ENCODE measurements at places on chromosomes 7 and 10. TPM values are rescaled to one million over a fixed set of nuclear protein-coding genes. Genes with fewer than 3 reads are reported as not detected.
A peak's percentile ranks its signal among the peaks of the same experiment; 100 is the strongest.

- no peak overlapping the region for H3K27ac ChIP-seq
- no peak overlapping the region for H3K4me3 ChIP-seq
Measured at GRCh38 chr10:36574207-36574606, 551.2 kb upstream of the ANKRD30A start.

DNA sequence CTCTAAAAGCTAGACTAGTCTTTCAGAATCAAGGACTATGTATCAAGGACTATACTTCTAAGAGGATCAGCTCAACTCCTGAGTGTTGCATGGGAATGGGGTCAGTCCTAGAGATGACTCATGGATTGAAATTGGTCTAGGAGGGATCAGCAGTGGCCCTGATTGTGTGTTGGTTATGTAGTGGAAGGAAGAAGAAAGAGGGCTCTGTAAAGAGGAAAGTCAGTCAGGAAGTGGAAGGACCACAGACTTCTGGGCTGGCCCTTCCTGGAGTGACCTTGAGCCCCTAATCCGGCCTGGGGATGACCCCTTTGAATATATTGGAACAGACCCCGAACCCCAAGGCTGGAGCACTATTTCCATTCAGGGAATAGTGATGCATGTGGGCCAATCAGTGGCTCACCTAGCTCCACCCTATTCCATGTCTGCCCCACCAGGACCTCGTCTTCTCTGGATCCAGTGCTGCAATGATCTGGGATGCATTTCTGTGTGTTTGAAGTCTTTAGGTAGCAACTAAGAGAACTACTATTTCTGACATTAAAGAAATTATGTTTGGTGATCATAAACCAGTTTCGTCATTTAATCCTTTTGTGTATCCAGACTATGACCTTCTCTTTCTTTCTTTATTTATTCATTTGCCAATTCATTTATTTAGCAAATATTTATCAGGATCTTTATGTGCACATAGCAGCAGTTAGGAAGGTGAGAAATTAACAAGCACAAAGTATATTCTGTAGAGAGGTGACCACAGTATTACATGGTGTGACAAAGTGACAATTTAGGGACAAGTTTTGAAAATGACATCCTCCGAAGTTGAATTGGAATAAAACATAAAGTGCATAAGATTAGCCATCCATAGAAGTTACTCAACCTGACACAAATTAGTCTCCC is 48.6 kb upstream of the KIF5B start:
- H3K4me3 ChIP-seq, result no peak overlapping the region
- H3K4me1 ChIP-seq, result no peaks in the 10 kb centered on the region
- no peak overlapping the region for H3K27ac ChIP-seq
- peak; percentile 39 for DNase-seq
- no peaks in the 10 kb centered on the region for H3K36me3 ChIP-seq

DNA sequence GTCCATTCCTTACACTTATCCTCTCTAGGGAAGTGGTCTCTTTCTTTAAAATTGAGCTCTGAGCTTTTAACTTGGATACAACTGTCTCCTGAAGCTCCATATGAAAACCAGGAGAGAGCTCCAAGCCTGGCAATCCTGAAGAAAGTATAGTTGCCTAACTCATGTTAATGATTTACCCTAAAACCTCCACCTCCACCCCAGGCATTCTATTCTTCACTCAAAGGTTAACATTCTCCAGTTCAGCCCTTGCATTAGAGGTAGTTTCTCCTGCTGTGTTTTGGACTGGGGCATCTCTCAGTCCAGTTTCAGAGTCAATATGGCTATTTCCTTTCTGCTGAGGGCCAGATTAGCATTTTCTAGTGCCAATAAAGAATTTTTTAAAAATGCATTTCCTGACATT is 195.5 kb downstream of the SLC25A13 start:
- H3K27ac ChIP-seq, result no peak overlapping the region
- H3K36me3 ChIP-seq, result no peaks in the 10 kb centered on the region
- H3K27me3 ChIP-seq, result no peaks in the 10 kb centered on the region
- H3K4me3 ChIP-seq, result no peak overlapping the region

GRCh38 chr10:96618653-96619052 is 31.8 kb upstream of the TM9SF3 start:
- H3K27ac ChIP-seq, result no peak overlapping the region
- no peak overlapping the region for H3K4me3 ChIP-seq
- no peaks in the 10 kb centered on the region for H3K27me3 ChIP-seq
- peaks cover 10% of the 10 kb centered on the region for H3K4me1 ChIP-seq
- no peaks in the 10 kb centered on the region for H3K36me3 ChIP-seq

- no peaks in the 10 kb centered on the region for H3K36me3 ChIP-seq
- no peaks in the 10 kb centered on the region for H3K4me1 ChIP-seq
- no peak overlapping the region for H3K4me3 ChIP-seq
- peak; percentile 10 for DNase-seq
- no peak overlapping the region for H3K27ac ChIP-seq
Measured at GRCh38 chr7:88090671-88091070, 129.2 kb downstream of the SRI start.

- DNase-seq, result no peak
- no peak overlapping the region for H3K4me3 ChIP-seq
- H3K36me3 ChIP-seq, result no peaks in the 10 kb centered on the region
- no peak overlapping the region for H3K27ac ChIP-seq
Measured at GRCh38 chr10:16192337-16192736, 244.5 kb upstream of the PTER start.

GRCh38 chr10:4720463-4720862 is 105.5 kb upstream of the AKR1E2 start:
- H3K4me3 ChIP-seq, result no peak overlapping the region
- DNase-seq, result no peak
- H3K4me1 ChIP-seq, result peaks cover under 1% of the 10 kb centered on the region
- no peaks in the 10 kb centered on the region for H3K27me3 ChIP-seq
- H3K36me3 ChIP-seq, result no peaks in the 10 kb centered on the region
- no peak overlapping the region for H3K27ac ChIP-seq

DNA sequence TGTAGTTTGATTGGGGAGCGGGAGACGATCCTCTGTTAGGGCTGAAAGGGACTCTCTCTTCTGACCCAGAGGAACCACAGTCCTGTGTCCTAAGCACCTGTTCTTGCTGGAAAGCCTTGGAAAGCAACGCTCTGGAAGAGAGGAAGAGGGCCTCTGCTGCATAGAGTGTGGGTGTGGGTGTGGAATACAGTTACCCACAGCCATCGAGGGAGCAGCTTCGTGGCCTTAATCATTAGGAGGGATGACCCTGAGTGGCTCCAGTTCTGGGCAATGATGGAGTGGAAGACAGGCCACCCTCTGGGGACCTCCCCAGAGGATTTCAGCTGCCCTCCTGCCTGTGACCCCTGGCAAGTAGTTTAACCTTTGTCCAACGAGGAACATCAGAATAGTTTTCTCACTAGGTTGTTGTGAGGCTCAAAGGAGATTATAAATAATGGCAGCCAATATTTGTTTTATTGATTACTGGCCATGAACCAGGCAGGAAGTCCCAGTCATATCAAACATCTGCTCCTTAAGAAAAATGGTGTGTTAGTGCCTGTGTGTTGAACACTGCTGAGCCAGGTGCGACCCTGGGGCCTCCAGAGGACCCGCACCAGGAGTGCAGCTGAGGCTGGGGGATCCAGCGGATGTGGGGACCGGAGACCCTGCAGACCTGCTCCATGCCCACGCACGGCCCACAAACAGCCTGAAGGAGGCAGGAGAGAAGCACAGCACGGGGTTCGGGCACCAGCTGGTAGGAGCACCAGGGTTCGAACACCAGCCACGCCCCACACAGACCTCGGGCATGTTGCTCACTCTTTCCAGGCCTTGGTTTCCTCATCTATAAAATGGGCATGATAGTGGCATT is 35.6 kb downstream of the FAM241B start:
- no peak for DNase-seq
- H3K27ac ChIP-seq, result no peak overlapping the region
- peaks cover 6% of the 10 kb centered on the region for H3K4me1 ChIP-seq
- H3K4me3 ChIP-seq, result no peak overlapping the region
- peaks cover 23% of the 10 kb centered on the region for H3K27me3 ChIP-seq
- no peaks in the 10 kb centered on the region for H3K36me3 ChIP-seq

DNA sequence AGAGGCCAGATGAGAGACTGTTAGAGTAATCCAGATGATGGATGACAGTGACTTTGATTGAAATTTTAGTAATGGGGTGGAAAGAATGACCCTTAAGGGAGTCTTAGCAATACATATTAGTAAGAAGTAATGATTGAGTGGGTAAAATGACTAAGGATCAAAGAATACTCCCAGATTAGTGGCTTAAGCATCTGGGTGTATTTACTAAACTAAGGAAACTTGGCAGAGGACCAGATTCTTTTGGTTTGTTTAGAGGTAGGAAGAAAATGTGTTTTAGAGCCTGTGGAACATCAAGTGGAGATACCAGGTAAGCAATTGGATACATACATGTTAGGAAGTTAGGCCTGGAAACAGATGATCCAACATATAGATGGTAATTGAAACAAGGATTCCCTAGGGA is 58.8 kb upstream of the ADRA2A start:
- peak; percentile 45 for DNase-seq
- H3K4me1 ChIP-seq, result no peaks in the 10 kb centered on the region
- no peaks in the 10 kb centered on the region for H3K27me3 ChIP-seq
- peaks cover 1% of the 10 kb centered on the region for H3K36me3 ChIP-seq

DNA sequence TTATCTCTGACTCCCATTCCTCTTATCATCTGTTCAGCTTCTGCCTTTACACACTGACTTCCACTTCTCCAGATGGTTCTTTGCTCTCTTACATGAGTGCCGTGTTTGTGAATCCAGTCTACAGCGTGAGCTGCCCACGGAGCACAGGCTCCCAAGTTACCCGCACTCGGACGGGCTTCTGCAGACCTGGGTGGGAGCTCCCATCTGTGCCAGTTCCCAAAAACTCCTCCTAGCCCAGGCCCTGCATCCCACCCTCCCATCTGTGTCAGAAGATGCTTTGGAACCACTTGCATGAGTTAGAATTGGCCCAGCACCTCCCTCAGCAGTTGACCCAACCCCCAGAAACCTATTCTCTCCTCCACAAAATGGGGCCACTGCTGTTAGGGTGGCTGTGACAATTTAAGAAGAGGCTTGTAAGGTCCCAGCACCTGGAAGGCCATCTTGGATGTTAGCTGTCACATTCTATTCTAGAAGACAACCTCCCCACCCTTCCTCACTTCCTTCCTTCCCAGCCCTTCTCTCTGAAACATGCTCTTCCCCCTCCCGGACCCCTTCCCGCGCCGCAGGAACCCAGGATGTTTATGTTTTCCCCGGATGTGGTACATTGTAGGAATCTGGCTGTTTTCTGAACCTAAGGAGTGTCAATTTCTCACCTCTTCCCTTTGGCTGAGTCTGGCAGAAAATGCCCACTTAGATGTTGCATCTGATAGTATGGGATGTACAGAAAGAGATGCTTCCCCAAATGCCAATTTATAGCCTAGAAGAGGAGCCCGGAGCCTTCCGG is 79.2 kb downstream of the CCDC3 start:
- H3K27ac ChIP-seq, result no peak overlapping the region
- no peak overlapping the region for H3K4me3 ChIP-seq
- H3K36me3 ChIP-seq, result no peaks in the 10 kb centered on the region
- no peaks in the 10 kb centered on the region for H3K4me1 ChIP-seq
- no peak for DNase-seq

DNA sequence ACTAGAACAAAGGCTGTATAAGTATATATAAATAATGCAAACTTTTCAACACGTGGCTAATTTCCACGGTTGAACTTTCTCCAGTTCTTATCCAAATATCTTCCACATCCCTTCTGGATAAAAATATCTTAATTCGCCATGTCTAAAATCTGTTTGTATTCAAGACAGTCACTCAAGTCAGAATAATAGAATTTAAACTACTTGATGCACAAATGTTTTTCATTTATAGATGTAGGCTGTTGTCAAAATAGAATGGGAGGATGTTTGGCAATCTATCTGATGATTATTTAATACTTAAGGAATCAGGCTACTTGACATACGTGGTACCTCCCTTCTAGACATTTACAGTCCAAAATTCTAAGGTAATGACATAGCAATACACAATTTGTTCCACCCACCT is 204.3 kb downstream of the TWIST1 start:
- no peaks in the 10 kb centered on the region for H3K27me3 ChIP-seq
- H3K4me1 ChIP-seq, result no peaks in the 10 kb centered on the region
- H3K4me3 ChIP-seq, result no peak overlapping the region
- no peak overlapping the region for H3K27ac ChIP-seq
- no peaks in the 10 kb centered on the region for H3K36me3 ChIP-seq

- H3K4me3 ChIP-seq, result no peak overlapping the region
- no peak overlapping the region for H3K27ac ChIP-seq
- H3K4me1 ChIP-seq, result peaks cover 10% of the 10 kb centered on the region
- no peak for DNase-seq
Measured at GRCh38 chr10:43126759-43127424, 11.4 kb upstream of the CSGALNACT2 start.

- no peaks in the 10 kb centered on the region for H3K36me3 ChIP-seq
- no peak overlapping the region for H3K4me3 ChIP-seq
- no peaks in the 10 kb centered on the region for H3K27me3 ChIP-seq
- H3K27ac ChIP-seq, result peak overlapping the region; percentile 90
- peaks cover 40% of the 10 kb centered on the region for H3K4me1 ChIP-seq
- peak; percentile 97 for DNase-seq
Measured at GRCh38 chr10:78756604-78757343, 312.0 kb upstream of the ZMIZ1 start.

GRCh38 chr7:46880508-46881196 is 701.3 kb downstream of the TNS3 start:
- DNase-seq, result no peak
- no peak overlapping the region for H3K4me3 ChIP-seq
- H3K27ac ChIP-seq, result no peak overlapping the region

- DNase-seq, result no peak
- H3K27ac ChIP-seq, result no peak overlapping the region
- no peak overlapping the region for H3K4me3 ChIP-seq
- no peaks in the 10 kb centered on the region for H3K27me3 ChIP-seq
- no peaks in the 10 kb centered on the region for H3K36me3 ChIP-seq
- H3K4me1 ChIP-seq, result no peaks in the 10 kb centered on the region
Measured at GRCh38 chr10:5151076-5151475, 33.9 kb downstream of the AKR1C8 start.

DNA sequence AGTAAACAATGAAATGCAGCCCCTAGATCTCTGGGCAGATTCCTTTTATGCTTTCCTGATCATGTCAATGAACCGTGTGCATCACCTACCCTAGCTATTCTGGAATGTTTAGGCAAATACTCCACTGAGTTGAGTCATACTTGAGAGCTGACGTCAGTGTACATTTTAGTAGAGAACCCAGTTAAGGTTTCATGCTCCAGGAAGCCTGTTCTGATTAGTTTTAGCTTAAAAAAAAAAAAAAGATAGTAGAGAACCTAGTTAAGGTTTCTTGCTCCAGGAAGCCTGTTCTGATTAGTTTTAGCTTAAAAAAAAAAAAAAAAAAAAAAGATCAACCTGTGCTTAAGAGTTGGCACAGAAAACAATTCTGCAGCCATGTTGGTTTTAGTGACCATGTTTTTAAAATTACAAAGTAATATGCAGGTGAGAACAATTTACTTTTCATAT is 3.7 kb upstream of the MCU start:
- peak; percentile 91 for DNase-seq
- peak overlapping the region; percentile 4 for H3K4me3 ChIP-seq
- H3K4me1 ChIP-seq, result peaks cover 12% of the 10 kb centered on the region

- no peaks in the 10 kb centered on the region for H3K4me1 ChIP-seq
- H3K4me3 ChIP-seq, result no peak overlapping the region
- H3K27me3 ChIP-seq, result no peaks in the 10 kb centered on the region
- H3K36me3 ChIP-seq, result peaks cover 21% of the 10 kb centered on the region
- no peak overlapping the region for H3K27ac ChIP-seq
- DNase-seq, result no peak
Measured at GRCh38 chr10:43186150-43186549, 47.9 kb downstream of the CSGALNACT2 start.

The TACR2 gene
- total RNA-seq, result not detected

The WNT2 gene
- total RNA-seq, result 0.07 TPM

The RAPGEF5 gene
- 1.0 TPM for total RNA-seq

The GRM8 gene
- 2.2 TPM for total RNA-seq

The TWIST1 gene
- total RNA-seq, result 5.7 TPM

The SORCS1 gene
- 1.1 TPM for total RNA-seq

The IRF5 gene
- total RNA-seq, result 0.36 TPM

The HECW1 gene
- 3.3 TPM for total RNA-seq

The HOXA2 gene
- total RNA-seq, result not detected
